ENCODE measurements at places on chromosomes 3 and 15.

DNA sequence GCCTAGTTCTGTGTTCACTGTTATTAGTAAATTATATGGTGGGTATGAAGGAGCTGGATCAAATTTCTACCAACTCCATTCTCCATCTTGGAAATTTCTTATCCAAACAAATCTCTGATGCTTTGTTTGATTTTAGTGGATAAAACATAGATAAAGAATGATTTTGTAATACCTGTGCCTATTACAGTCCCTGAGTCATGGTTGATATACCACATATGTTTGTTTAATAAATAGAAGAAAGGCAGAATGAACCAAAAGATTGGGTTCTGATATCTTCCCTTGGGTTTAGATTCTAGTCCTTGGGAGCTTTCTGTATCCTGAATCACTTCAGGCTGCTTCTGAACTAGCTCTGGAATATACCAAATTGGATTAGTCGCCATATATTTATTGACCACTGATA, 203.6 kb downstream of the PDCD6IP start:
- DNase-seq: no peak

- DNase-seq: no peak
These were observed 8.2 kb upstream of the GANC start for GRCh38 chr15:42264795-42265194.

DNA sequence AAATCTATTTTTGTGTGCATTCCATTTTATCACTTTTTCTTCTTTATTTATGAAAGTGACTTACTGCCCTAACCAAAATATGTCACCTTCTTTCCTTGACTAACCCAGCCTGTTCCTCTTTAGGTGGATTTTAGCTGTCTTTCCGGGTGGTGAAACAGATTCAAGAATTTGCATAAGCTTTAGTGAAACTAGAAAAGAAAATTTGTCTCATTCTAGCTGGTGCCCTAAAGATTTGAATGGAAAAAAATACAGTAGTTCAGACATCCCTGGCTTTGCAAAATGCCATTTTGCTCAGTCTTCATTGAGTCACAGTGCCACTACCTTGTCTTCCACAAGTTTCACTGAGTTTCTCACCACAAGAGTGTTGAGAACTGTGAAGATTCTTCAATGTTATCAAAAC, 28.2 kb upstream of the CCDC50 start:
- no peak for DNase-seq

DNA sequence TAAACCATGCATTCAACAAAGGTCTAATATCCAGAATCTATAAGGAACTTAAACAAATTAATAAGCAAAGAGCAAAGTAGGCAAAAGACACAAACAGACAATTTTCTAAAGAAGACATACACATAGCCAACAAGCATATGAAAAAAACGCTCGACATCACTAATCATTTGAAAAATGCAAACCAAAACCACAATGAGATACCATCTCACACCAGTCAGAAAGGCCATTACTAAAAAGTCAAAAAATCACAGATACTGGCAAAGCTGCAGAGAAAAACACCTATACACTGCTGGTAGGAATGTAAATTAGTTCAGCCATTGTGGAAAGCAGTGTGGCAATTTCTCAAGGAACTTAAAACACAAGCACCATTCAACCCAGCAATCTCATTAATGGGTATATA, 53.8 kb downstream of the FSIP1 start:
- DNase-seq: no peak

DNA sequence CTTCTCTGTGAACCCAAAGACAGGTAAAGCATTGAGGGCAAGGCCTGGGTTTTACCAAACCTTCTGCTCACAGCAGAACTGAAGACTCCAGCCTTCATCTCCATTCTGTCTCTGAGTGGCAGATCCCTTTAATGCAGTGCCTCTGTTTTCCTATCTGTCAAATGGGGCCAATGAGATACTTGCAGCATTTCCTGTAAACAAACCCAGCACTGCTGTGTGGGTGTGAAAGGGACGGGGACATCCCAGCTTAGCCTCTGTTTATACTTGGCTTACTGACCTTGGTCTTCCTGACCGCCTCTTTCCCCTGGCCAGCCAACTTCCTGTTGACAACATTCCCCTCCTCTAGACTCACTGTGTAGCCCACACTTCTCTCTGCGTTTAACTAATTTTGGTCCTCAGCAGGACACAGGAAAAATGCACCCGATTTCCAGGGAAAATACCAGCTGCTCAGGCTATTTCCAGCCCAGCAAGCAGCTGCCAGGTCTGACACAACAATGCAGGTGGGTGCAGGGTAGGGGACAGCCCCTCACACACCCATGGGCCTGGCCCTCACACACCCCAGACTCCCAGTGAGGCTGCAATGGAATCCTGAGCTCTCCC, 105.9 kb upstream of the HERC1 start:
- DNase-seq: no peak

DNA sequence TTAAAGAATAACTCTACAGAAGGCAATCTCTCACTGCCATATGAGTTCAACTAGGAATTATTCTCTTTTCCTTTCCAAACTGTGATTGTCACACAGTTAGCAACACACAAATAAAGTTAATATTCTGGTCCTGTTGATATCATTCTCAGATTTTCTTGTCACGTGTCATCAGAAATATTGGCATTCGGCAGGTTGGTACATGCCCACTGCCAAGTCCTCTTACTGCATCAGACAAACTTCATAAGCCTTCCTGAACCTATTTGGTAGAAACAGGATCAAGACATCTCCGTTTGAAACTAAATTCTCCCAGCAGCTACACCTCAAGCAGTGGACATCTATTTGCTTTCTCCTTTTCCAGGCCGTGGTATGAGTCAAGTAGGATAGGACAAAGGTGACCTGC, 177.9 kb upstream of the SOX2 start:
- DNase-seq: no peak

- DNase-seq: no peak
These were observed 141.6 kb upstream of the MEF2A start for GRCh38 chr15:99424131-99424571.

- DNase-seq: no peak
These were observed 47.0 kb downstream of the HEG1 start for GRCh38 chr3:125008766-125009165.

- no peak for DNase-seq
These were observed 46.6 kb downstream of the EPHB3 start for GRCh38 chr3:184608209-184608608.

- DNase-seq: no peak
These were observed 350.3 kb upstream of the DPPA4 start for GRCh38 chr3:109687626-109688025.
